Suppressor macrophage treated with lipopolysaccharide for 4 hours (primary cell): ENCODE measurements at places on chromosomes 1 and 21.
A peak's percentile ranks its signal among the peaks of the same experiment; 100 is the strongest.

- no peak for DNase-seq
Observed at GRCh38 chr21:19759836-19760235, 1238.4 kb upstream of the NCAM2 start.

DNA sequence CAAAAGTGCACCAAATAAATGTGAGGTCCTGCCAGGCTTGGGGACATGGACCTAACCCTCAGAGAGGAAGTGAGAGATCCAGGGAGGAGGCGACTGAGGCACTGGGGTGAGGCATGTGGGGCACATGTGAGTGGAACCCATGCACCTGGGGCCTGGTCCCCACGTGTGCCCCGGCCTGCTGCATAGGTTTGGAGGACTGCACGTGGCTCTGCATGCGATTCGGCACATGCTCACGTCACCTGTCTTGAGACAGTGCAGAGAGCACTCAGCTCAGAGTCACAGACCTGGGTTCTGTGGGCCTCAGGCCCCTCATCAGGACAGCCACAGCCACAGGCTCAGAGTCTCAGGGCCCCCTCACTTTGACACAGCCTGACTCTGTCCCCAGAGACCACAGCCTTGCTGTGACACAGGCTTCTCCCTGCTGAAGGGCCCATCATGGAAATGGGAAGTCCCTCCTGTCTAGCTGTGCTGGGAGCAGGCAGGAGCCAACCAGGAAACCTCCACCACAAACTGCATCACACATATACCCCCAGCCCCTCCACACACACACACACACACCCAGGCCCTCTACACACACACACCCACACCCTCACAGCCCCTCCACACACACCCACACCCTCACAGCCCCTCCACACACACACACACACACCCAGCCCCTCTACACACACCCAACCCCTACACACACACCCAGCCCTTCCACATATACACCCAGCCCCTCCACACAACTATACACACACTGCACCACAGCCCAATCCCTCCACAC is 48.2 kb downstream of the SLC9A1 start:
- peak; percentile 42 for DNase-seq

GRCh38 chr1:53535846-53536245 is 76.6 kb downstream of the DMRTB1 start:
- no peak for DNase-seq

DNA sequence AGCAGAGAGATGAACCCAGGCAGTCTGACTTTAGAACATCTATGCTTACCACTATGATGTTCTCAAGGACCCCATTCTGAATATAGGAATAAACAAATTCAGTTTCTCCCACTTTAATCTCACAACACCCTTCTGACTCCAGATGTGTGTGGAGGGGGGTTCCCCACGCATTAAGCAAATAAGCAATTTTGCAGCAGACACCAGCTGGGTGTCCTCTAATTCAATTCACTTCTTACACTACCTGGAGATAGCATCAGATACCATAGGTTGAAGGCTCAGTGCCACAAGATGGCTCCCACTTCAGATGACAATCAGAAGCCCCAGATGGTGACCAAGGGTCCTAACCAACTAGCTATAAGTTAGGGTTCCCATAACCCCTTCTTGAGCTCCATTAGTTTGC is 30.3 kb upstream of the CEP350 start:
- no peak for DNase-seq

GRCh38 chr1:66393586-66394287 is 140.2 kb upstream of the SGIP1 start:
- peak; percentile 95 for DNase-seq

DNA sequence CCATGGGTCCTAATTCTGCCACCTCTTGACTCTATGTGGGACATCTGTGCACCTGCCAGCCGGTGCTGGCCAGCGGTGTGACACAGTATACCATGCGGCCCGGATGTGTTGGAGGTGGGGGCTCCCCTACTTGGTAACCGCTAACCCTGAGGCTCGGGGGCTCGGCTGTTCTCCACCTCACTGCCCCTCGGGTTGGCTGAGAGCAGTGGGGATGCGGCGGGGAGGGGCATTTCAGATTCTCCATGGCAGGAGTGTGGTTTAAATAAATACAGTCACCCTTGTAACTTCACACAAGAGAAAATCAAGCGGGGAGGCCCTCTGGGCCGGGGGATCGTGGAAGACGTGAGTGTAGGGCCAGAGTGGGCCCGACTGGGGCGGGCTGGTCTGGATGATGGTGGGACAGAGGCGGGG is 11.0 kb downstream of the KRTAP10-1 start:
- no peak for DNase-seq

DNA sequence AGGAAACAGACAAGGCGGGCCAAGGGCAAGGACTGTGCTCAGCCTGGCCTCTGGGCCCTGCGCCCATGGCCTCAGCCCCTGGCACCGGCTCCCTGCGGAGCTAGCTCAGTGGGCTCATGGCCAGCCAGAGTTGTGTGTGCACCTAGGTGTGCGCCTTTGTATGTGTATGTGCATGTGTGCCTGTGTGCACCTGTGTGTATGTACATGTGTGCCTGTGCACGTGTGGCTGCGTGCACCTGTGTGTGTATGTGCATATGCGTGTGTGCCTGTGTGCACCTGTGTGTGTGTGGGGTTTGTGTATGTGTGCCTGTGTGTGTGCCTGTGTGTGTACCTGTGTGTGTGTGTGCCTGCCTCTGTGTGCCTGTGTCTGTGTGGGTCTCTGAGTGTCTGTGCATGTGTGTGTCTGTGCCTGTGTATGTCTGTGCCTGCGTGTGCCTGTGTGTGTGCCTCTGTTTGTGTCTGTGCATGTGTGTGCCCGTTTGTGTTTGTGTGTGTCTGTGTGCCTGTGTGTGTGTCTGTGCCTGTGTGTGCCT is 7.4 kb downstream of the GPR137B start:
- DNase-seq = no peak

DNA sequence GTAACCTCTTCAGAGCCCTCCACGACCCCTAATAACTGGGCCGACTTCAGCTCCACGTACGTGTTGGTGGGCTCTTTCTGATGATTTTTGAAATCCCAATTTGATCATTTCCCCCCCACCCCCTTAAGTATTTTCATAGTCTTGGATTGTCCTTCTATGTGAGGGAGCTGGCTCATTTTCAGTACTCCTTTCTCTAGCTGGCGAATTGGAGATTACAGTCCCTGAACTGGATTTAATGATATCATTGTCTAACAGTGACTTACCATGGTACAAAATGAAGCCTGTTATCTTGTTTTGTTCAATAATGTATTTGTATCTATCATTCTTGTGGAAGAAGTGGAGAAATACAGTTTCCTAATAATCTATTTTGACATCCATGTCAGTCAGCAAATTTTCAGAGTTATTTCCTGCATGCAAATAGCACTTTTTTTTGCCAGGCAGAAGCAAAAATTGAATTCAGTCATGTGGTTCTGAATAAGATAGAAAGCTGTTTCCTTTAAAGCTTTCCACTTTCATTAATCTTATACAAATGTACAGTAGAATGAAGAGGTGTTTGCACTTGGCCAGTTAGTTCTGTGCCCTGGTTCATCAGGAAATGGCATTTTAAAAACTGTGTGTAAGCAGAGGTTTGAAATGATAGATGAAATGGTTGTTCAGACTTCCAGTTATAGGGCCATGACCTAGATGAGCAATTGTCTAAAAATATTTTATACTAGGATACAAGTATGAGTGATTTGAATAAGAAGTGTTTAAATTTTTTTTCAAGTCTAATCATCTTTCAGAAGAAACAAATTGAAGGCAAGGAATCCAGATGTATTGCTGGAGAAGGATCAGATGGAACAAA is 104.2 kb downstream of the ATP5PO start:
- peak; percentile 64 for DNase-seq

DNA sequence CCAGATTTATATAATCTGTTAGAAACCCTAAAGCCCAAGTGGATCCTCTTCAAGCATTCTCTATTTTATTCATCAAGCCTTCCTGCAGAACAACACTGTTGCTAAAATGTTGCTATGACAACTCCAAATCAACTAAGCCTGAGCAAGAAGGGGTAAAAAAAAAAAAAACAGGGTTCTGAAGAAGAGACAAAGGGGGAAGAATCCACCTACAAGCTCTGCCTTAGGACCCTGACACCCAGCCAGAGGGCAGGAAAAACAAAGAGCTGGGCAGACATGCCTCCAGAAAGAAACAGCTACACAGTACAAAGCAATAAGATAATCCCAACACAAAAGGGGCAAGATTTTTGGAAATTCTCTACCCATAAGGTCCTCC is 1.3 kb downstream of the USF1 start:
- DNase-seq = no peak

- DNase-seq = no peak
Observed at GRCh38 chr1:4176841-4177240, 276.8 kb upstream of the C1orf174 start.

GRCh38 chr1:72278461-72278860 is 3.9 kb downstream of the NEGR1 start:
- DNase-seq = peak; percentile 13

DNA sequence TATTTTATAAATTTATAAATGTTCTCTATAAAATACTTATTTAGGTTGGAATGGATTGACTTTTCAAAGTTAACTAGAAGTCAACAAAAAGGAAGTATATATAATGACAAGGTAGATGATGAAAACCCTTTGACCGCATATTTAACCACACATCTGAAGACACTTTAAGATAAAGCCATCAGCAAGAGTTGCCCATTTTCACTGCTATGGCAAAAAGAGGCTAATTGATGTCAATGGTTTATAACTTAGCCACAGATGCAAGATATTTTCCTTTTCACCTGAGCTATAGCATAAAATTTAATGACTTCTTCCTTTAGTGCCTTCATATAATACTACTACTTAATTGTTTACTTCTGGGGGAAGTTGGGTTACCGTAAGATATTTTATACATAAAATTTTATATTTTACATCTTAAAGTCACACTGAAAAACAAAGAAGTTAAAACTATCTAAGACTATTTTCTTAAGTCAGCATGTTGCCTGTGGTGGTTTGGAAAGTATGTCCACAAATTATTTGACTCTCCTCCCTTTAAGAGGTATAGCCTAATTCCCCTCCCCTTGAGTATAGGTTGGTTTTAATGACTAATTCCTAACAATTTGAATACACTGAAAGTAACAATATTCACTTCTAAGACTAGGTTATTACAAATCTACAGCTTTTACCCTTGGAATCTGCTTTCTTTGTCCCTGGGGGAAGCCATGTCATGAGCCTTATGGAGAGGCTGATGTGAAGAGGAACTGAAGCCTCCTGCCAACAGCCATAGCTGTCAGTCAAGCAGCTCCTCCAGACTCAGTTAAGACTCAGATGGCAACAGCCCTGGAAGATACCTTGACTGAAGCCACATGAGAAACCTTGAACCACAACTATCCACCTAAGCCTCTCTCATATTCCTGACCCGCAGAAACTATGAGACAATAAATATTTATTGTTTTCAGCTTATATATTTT is 40.3 kb upstream of the LRRC8B start:
- no peak for DNase-seq

- DNase-seq = peak; percentile 47
Observed at GRCh38 chr1:234395297-234395696, 22.0 kb downstream of the COA6 start.

DNA sequence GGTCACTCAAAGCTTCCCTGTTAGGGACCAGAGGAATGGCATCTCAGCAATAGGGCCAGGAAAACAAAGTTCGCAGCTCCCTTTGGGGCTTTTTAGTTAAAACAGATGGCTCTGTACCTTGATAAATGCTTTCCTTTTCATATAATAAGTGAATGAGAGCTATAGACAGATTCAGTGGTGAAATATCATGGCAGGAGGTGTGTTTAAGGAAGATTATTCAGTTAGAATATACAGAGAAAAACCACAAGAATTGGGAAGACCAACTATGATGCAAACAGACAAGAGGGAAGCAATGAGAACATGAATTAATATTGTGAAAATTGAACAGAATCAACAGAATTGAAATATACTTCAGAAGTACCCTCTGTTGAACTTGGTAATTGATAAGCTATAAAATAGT is 379.4 kb downstream of the PLPP3 start:
- no peak for DNase-seq
